ENCODE measurements at places on chromosomes 5 and 9.

GRCh38 chr5:80435476-80435875 is 27.6 kb downstream of the ZFYVE16 start:
- no peak for DNase-seq

- DNase-seq = no peak
Observed at GRCh38 chr9:134034215-134035040, 9.1 kb downstream of the BRD3OS start.

DNA sequence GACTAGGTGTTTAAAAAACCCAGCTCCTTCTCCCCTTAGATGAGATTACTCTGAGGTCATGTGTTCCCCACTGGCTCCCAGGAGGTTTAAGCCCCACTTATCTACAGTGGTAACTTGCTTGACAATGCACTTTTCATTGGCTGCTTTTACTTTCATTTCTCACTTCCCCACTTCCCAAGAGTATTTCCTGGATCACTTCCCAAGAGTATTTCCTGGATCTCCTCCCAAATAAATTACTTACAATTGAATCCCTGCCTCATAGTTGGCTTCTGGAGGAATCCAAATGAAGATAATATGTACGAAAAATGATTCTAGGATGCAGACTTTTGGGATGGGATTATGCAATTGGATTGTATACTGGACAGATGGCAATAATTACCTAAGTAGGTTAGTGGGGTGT is 47.1 kb upstream of the CHSY3 start:
- DNase-seq = no peak

DNA sequence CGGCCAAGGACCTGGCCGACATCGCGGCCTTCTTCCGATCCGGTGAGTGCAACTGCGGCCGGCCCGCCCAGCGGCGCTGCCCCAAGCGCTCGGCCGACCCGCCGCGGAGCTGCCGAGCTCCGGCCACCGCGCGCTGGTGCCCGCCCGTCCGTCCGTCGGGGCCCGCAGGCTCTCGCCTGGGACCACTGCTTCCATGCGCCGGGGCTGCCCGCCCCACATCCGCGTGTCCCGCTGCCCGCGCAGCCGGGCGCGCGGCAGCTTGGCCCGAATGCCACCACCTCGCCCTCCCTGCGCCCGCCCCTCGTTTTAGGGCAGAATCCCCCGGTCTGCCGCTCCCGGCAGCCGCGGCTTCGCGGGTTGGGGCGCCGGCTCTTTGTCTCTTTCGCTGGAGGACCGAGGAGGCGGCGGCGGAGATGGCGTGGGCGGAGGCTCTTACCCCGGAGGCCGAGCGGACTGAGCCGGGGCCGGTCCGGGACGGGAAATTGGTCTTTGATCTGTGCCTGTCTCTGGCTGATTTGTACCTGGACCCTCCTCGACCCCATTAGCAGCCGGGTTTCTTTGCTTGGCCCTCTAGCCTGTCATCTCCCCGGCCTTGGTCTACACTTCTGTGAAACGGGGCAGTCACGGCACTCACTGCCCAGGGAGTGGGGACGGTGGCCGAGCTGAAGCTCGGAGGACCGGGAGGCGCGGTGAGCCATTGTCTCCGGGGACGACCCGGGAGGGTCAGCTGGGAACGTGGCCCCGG is 871 bp downstream of the TRIO start:
- no peak for DNase-seq

- no peak for DNase-seq
Observed at GRCh38 chr5:677131-678101, 15.7 kb downstream of the TPPP start.

DNA sequence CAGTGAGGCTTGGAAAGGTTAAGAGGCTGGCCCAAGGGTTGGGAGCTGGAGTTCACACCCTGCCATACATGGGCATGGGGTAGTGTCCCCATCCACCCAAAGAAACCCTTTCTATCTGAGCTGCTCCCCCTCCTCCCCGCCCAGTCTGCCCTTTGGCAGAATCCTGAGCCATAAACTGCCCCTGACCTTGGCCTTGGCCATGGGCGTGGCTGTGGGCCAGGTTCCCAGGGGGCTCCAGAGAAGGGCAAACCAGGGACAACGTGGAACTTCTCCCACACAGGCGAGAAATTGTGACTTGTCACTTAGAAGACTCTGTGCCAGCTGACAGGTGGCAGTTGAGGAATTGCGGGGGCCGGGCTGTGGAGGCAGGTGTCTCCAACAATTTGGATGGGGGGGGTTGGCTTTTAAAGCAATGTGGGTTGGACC is 4.8 kb downstream of the FAM78A start:
- no peak for DNase-seq

GRCh38 chr5:176334031-176334770 is 27.4 kb downstream of the KIAA1191 start:
- no peak for DNase-seq

GRCh38 chr9:23764219-23764618 is 61.8 kb downstream of the ELAVL2 start:
- DNase-seq = no peak

DNA sequence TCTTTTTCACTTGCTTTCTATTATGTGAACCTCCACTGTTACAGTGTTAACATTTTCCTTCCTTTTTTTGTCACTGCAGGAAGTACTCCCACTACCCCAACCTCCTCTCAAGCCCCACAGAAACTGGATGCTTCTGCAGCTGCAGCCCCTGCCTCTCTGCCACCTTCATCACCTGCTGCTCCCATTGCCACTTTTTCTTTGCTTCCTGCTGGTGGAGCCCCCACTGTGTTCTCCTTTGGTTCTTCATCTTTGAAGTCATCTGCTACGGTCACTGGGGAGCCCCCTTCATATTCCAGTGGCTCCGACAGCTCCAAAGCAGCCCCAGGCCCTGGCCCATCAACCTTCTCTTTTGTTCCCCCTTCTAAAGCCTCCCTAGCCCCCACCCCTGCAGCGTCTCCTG is 18.8 kb downstream of the NUP214 start:
- no peak for DNase-seq

DNA sequence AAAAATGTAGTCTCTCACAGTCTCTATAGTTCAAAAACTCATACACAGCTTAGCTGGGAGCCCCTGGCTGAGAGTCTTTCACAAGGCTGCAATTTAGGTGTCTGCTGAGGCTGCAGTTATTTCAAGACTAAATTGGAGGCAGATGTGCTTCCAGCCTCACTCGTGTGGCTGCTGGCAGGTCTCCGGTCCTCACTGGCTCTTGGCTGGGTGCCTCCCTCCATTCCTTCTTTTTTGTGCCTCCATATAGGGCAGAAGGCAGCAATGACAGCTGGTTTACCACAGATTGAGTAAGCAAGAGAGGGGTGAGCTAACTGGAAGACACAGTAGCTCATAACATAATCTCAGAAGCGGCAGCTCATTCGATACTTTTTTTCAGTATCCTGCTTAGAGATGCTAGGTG is 2167.7 kb upstream of the WWC1 start:
- DNase-seq = no peak

DNA sequence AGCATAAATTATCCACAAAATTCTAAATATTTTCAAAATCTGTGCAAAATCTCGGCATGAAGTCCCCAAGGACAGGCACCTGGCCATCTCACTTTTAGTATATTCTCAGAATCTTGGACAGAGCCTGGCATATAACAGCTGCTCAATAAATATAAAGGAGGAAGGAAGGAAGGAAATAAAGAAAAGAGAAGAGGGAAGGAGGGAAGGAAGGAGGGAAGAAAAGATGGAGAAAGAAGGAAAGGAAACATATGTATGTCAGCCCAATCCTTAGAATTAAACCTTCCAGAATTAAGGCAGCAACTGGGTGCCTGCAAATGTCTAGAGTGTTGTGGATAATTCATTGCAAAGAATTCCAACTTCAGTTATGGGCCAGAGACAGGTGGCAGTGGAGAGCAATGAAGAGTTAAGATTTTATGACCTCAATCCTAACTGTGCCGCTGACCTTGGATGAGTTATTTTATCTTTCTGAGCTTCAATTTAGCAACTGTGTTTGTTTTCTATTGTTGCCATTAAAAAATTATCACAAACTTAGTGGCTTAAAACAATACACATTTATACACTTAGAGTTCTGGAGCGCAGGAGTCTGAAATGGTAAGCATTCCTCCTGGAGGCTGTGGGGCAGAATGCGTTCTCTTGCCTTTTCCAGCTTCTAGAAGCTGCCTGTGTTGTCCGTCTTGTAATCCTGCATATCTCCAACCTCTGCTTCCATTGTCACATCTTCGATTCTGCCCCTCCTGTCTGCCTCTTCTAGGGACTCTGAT is 200.9 kb upstream of the MSX2 start:
- no peak for DNase-seq

- no peak for DNase-seq
Observed at GRCh38 chr5:99088309-99088708, 159.5 kb upstream of the CHD1 start.

GRCh38 chr5:11683666-11684065 is 220.6 kb downstream of the CTNND2 start:
- no peak for DNase-seq

- no peak for DNase-seq
Observed at GRCh38 chr9:89799766-89800165, 195.0 kb downstream of the GADD45G start.

DNA sequence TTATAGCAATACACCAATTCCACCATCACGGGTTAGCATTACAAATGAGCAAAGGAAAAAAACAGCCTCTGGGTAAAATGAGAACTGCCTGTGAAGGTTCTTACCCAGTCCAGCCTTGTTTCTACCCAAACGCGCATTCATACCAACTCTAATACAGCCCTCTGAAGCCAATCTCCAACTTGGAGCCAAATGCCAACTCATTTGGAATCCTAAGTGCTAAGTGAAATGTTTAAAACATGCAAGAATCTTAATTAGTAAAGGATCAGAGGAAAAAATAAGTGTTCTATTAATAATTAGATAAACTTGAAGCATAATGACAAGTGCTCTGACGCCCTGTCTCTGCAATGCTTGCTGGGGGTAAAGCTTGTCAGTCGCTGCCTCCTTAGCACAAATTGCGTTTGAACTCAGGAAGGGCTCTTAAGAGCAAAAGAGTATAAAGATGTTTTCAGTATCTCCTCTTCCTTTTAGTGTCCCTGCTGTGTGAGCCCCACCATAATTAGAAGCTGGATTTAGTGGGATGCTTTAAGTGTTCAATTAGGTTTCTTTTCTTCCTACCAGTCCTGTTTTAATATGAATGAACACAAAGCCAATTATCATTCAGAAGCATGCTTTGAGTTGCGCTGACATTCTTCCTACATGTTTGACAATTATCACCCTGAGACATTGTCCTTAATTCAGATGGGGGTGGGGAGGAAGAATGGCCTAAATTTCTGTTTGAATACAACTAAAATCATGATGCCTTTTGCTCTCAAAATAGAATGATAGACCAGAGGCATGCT is 537.6 kb downstream of the DTWD2 start:
- no peak for DNase-seq

DNA sequence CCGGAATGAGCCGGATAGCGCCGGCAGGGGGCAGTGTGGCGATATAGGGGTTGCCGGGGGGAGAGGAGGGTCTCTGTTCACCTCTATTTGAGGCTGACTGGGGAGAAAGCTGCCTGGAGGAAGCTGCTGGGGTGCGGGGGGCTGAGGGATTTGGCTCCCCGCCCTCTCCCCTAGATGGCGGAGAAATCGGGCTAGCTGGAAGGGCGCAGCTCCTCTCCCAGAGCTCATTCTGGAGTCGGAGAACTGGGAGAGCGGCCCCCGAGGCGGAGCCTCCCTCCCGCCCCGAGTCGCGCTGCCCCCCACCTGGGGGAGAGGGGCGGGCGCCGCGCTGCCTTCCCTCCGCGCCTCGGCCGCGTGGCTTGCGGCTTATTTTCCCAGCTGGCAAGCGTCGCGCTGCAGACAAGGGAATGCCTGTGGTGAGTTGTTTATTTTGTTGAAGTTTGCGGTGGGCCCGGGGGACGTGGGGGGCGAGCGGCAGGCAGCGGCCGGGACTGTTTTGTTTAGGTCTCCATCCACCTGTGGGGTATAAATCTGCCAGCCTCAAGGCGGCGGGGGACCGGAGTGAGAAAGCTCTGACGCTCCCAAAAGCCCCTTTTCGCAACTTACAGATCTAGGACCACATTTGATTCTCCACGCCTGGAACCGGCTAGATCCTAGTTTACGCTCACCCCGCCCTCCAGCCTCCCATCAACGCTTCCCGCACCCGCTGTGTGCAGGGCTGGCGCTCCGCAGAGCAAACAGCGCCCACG is 4.1 kb upstream of the RGMB start:
- DNase-seq = peak; percentile 69

DNA sequence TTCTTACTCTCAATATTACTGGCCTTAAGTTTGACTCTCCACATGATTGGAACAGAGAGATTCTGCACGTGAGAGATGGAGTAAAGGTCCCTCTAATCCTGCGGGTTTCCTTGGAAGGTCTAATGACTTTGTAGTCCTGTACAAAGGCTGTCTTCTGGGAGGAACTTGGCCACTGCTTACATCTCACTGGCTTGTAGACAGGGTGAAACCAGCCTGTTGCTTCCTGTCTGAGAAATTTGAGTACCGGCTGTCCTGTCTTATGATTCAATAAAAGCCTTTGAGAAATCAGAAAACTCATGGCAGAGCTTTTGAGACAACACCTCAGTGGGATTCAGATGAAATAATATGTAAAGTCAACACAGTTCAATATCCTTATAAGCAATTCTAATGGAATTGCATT is 43.0 kb downstream of the IL31RA start:
- DNase-seq = no peak

DNA sequence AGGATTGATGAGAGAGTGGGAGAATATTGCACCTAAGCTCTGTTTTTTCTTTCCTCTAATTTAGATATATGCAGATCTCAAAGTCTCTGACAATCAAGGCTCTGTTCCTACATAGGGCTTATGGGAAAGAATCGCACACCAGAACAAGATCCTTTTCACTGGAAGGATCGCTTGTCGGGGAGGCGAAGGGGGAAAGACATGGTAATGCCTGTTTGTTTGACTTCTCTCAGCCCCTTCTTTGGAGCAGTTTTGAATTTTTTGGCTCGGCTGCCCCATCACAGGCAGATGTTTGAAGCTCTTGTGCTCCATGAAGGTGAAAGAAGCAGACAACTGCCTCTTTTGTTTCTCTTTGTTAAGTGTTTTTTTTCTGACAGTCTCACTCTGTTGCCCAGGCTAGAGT is 599.9 kb upstream of the ZNF608 start:
- no peak for DNase-seq

DNA sequence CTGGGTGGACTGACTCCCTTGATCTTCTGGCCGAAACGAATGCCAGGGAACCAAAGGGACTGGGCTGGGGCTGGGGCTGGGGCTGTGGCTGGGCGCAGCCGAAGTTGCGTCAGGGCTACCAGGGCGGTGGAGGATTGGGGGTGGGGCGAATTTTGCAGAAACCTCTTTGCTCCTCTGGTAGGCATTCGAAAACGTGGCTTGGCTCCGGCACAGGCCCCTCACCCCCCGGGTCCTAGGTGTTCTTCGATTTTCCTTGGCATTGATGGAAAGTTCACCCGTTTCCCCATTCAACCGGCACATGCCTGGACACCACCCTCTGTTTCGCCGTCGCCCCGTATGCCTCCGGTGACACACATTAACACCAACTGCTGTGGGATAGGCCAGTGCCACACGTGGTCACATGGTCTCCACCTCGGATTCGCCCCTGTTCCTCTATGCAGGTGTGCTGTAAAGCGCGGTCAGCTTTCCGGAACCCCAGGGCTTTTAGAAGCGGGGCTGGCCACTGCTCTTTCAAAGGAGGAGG is 477.1 kb downstream of the SPATA31A7 start:
- DNase-seq = no peak

- no peak for DNase-seq
Observed at GRCh38 chr5:168070761-168071160, 220.7 kb upstream of the WWC1 start.
